DMS79 (cell line): ENCODE measurements at places on chromosomes 5 and 9.

- no peak for DNase-seq
Observed at GRCh38 chr5:132214491-132214890, 13.2 kb downstream of the P4HA2 start.

DNA sequence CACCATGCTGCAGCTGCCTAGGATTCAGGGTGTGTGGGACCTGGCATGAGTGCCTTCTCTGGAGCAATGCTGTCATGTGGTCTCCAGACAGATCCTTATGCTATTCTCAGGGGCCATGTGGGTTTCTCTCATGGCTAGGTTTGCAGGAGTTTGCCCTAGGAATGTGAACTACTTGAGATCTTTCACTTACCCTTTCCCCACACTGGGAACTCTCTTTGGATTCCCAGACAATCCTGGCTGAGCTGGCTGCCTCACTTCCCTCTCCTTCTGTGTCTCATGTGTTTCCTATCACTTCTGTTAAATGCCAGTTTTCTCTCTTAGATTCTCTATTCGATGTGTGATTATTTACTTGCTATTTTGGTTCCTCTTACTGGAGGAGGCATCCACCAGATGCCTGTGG is 270.2 kb upstream of the RASA1 start:
- no peak for DNase-seq

DNA sequence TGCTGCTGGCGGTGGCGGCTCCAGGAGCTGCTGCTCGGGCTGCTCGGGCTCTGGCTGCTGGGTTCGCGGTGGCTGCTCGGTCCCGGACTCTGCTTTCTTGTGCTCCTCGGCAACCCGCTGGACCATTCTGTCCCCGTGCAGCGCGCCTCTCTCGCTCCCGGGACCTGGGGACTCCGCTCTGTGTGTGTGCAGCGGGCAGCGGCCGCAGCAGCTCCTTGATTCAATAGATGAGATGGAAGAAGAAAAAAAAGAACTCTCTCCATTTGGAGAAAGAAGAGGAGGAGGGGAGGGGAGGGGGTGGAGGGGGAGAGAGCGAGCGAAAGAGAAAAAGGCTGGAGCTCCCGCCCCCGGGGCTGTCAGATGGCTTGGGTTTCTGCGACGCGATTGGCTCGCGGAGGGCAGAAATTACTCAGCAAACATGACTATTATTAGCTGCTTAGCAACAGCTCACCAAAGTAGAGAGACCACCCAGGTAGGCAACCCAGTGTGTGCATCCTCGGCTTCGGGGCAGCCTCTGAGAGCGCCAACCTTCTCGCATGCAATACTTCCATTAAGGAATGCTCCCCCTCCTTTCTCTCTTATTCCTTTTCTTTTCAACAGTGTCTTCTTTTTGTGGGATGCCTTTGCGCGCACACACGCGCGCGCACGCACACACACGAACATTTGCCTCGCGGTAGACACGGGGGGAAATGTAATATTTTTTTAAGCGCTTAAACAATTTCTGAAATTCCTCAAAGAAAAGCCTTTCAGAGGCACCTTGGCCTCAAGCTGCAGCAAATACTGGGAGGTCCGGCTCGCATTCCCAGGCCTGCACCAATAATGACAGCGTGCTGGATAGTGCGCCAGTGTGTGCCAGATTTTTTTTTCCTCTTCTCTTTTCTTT is 7.6 kb downstream of the PTCH1 start:
- peak; percentile 81 for DNase-seq

- no peak for DNase-seq
Observed at GRCh38 chr5:178461004-178461730, 129.0 kb downstream of the COL23A1 start.

- DNase-seq = no peak
Observed at GRCh38 chr9:37956904-37957663, 53.2 kb upstream of the SLC25A51 start.

GRCh38 chr5:160685219-160685618 is 166.8 kb downstream of the ATP10B start:
- DNase-seq = no peak

DNA sequence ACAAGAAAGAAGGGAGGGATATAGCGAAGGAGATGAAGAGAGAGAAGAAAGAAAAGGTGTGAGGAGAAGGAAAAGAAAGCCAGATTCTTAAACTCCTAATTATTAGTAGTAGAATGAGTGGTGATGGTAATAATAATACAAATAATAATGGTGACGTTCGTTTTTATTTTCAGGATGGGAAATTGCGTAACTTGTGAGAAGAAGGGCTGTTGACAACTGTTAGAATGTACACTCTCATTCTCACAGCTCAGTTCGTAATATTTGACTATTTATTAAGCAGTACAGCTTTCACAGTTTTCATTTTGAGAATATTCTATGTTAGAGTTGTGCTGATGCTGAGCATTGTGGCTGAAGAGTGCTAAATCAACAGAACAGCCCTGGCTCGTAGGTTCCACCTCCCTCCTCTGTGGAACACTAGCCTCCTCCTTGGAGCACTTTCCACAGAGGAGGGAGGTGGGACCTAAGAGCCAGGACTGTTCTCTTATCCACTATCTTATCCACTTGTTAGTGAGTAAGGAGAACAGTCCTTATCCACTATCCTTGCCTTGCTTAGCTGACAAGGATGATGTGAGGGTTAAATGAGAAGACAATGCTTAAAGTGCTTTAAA is 258.3 kb upstream of the VLDLR start:
- no peak for DNase-seq

DNA sequence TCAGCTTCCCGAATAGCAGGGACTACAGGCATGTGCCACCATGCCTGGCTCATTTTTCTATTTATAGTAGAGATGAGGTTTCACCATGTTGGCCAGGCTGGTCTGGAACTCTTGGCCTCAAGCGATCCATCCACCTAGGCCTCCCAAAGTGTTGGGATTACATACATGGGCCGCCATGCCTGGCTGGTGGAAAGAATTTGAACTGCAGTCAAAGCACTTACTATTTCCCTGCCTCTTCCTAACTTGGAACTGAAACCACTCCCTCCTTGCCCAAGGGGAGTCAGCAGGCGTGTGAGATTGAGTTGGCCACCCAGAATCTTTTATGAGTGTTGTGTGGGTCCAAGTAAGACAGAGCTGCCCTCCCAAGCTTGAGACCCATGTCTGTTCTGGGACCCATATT is 86.1 kb upstream of the PTPN3 start:
- DNase-seq = no peak

DNA sequence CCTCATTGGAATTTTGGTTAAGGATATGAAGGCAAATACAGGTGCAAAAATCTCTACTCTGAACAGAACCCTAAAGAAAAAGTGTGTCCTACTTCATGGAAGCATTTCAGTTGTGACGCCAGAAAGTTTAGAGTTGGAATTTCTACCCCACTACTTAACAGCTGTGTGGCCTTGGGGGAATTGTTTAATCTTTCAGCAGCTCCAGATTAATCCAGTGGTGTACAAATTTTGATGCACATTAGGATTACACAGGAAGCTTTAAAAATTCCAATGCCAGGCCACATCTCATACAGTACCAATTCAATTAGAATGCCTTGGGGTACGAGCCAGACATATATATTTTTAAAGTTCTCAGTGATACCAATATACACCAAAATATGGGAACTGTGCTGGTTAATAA is 266.1 kb downstream of the EDIL3 start:
- no peak for DNase-seq

GRCh38 chr5:13217636-13218035 is 726.9 kb downstream of the DNAH5 start:
- no peak for DNase-seq

- DNase-seq = no peak
Observed at GRCh38 chr9:22921742-22922141, 475.1 kb downstream of the DMRTA1 start.

GRCh38 chr9:68844157-68844556 is 139.1 kb downstream of the PIP5K1B start:
- DNase-seq = no peak

DNA sequence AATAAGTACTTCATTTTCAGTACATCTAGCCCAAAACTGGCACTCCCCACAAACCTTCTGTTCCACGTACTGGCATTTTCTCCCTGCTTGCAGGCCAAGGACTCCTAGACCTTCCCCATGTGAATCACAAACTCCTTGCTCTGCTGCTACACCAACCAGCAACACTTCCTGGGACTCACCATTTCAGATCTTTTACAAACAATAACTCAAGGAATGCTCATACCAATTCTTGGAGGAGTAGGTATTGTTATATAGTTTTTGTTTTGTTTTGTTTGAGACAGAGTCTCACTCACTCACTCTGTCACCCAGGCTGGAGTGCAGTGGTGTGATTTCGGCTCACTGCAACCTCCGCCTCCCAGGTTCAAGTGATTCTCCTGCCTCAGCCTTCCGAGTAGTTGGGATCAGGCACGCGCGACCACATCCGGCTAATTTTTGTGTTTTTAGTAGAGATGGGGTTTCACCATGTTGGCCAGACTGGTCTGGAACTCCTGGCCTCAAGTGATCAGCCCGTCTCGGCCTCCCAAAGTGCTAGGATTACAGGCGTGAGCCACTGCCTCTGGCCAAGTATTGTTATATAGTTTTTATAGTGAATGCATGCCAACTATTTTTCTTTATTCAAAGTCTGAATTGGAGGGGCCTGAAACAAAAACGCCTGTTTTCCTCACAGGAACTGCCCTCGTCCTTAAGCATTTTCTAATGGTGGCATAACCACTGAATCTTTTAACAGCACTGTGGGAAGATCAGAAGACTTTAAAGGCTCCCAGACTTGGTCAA is 210.8 kb downstream of the TSSK1B start:
- DNase-seq = no peak

GRCh38 chr5:150489360-150490295 is 18.3 kb upstream of the NDST1 start:
- DNase-seq = no peak

GRCh38 chr9:15282567-15283285 is 24.3 kb downstream of the TTC39B start:
- DNase-seq = no peak

- no peak for DNase-seq
Observed at GRCh38 chr9:36164989-36165388, 4.2 kb upstream of the CCIN start.

GRCh38 chr5:177600508-177601018 is 631 bp downstream of the B4GALT7 start:
- no peak for DNase-seq

DNA sequence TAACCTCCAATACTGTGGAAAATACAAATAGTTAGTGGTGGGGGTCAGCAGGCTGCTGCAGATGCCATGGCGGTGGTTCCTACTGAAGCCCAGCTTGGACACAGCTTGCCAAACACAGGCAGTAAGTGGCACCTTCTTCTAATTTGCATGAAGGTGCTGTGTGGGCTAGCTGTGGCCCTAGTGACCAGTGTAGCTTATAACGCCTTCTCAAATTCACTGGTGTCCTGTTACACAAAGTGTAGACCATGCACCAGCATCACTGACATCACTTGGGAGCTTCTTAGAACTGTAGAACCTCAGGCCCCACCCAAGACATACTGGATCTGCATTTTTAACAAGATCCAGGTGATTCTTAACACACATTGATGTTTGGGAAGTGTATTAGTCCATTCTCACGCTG is 58.8 kb upstream of the TGFBR1 start:
- DNase-seq = no peak

- no peak for DNase-seq
Observed at GRCh38 chr5:78649211-78649695, 681 bp upstream of the LHFPL2 start.

GRCh38 chr9:123933440-123934212 is 3.7 kb upstream of the DENND1A start:
- DNase-seq = no peak

- DNase-seq = no peak
Observed at GRCh38 chr9:26669701-26670670, 222.6 kb downstream of the CAAP1 start.

DNA sequence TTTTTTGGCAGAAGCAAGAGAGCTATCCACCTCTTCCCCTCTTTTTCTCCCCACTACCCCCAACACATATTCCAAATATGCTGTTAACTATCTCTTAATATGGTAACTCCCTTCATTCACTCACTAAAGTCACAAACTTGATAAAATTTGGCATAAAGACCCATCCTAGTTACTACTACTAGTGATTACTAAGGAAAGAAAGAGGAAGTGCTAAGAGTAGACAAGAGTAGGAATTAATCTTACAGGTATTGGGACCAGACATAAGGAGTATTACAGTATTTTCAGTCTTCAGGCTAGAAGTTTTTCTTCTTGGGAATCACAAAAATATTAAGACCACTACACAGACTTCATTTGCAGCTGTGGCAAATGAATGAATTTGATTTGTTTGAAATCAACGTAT is 2.2 kb downstream of the ADAMTS6 start:
- no peak for DNase-seq

DNA sequence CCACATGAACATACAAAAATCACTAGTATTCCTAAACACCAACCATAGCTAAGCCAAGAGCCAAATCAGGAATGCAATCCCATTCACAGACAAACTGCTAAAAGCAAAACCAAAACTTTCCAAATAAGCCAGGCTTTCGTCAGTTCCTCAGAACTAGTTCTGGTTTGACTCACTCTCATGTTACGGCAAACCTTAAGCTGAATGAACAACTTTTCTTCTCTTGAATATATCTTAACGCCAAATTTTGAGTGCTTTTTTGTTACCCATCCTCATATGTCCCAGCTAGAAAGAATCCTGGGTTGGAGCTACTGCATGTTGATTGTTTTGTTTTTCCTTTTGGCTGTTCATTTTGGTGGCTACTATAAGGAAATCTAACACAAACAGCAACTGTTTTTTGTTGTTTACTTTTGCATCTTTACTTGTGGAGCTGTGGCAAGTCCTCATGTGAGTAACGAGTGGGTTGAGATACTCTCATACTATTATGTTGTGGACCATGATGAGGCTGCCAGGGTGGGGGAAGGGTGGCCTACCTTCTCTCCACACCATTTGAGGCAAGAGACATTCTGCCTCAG is at the start of gene PDCD1LG2:
PDCD1LG2 (plus strand) TSS at position 172 of the 572 bp plus-strand sequence. CDS start 12,016 bp downstream, outside the sequence.
- no peak for DNase-seq

GRCh38 chr9:134371731-134372130 is 45.5 kb downstream of the RXRA start:
- DNase-seq = no peak

DNA sequence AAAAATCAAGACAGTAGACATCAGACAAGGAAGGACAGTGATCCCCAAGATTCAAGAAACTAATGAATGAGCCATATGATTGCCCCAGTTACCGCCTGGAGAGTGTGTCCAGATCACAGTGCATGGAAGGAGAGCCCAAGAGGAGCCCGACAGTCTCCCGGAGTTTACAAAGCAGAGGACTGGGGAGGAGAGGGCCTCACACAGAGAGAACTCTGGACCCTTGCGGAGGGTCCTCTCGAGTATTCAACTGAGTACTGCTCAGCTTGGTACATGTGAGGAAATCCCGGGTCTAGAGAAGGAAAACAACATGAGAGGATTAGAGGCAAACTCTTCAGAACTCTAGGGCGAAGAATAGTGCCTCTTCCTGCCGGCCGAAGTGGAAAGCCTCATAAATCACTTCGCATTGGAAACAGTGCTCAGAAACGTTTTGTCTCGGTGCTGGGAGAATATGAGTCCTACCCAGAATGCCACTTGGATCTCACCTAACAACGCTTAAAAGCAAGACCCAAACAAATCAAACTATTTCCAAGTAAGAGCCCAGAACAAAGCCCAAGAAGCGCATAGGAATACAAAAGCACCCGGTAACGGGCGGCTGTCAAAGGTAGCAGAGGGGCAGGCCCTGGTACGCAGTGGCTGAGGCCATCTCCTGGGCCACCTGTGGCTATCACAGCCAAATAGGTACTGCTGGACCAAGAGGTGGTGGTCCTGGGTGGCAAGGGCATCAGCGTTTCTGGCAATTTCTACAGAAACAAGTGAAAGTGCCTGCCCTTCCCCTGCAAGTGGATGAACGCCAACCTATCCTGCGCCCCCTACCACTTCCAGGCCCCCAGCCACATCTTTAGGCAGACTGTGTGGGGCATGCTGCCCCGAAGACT is 36.0 kb downstream of the FAM78A start:
- DNase-seq = no peak
